ENCODE measurements at places on chromosomes 6 and 20.

- DNase-seq = no peak
Measured at GRCh38 chr6:13914351-13914750, 10.4 kb upstream of the RNF182 start.

GRCh38 chr6:138454981-138455706 is 44.1 kb downstream of the NHSL1 start:
- DNase-seq = no peak

DNA sequence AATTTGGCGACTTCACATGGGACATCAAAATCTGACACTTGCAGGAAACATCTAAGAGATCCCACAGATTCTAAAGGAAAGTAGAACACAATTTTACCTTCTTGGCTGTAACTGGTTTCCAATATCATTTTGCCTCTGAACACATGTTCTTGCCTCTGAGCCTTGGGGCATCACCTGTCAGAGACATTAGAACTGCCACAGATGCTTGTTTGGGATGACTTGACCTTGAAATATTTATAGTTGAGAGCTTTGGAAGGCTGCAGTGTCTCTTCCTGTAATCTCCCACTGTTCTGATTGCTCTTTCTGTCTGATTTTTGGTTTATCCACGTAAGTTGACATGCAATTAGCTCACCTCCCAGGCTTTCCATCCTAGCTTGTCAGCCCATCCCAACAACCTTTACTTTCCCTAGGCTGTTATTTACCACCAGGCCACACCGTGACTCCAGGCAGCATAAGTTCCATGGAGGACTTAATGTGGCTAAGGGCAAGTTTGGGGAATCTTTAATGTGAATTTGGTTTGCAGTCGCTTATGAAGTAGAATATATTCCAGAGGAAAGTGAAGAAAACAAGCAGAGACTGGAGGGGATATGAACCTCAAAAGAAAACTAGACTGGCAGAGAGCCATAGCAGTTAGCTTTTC is 256.5 kb upstream of the RIN2 start:
- no peak for DNase-seq

DNA sequence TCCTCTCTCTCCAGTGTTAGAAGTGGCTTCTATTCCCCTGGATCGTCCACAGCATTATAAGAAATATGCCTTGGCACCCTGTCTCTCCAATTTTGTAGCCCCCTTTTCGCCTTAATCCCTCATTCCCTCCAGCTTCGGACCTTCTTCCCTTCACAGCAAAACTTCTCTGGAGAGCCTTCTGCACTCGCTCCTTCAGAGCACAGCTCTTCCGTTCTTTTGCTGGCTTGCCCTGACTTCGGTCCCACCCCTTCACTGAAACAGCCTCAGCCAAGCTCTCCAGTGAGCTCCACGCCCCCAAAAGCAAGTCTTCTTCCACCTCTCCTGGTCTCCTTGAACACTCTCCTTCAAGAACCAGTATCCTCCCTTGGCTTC is 134.7 kb upstream of the RNF24 start:
- DNase-seq = no peak

- DNase-seq = no peak
Measured at GRCh38 chr20:38094373-38094891, 60.9 kb downstream of the RPRD1B start.

DNA sequence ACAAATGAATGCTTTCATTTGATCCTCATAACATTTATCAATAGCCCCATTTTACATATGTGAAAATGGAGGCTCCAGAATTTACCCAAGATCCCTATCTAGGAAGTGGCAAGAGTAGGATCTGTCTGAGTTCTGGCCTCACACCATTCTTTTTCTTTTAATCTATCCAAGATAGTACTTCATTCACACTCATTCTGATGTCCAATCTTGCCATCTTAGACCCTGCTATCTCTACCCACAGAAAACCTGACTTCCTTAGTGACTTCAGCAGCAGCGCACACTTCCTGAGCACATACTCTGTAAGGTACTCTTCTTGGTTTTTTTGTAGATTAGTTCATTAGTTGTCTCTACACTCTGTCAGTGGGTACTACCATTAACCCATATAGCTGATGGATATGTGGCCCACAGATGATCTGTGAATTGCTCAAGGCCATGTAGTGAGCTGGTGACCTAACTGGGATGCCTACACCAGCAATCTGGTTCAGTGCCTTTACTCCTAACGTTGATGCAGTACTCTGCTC is 36.3 kb downstream of the COX4I2 start:
- DNase-seq = no peak

GRCh38 chr6:150315626-150316025 is 53.2 kb upstream of the IYD start:
- no peak for DNase-seq

DNA sequence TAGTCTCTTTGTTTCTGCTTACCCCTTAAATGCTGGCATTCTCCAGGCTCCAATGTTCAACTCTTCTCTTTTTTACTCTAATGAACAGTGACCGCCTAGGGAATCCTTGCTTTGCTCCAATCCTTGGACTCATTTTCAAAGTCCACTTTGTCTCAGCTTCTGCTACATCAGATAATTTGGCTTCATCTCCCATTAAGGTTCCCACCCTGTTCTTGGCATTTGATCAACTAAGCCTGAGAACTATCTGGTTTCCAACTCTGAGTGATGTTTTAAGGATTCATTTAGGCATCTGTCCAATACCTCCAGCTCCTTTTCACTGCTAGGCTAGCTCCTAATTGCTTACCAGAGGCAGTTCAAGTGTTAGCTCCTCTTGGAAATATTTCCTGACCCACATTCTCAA is 64.9 kb downstream of the ME1 start:
- peak; percentile 11 for DNase-seq

DNA sequence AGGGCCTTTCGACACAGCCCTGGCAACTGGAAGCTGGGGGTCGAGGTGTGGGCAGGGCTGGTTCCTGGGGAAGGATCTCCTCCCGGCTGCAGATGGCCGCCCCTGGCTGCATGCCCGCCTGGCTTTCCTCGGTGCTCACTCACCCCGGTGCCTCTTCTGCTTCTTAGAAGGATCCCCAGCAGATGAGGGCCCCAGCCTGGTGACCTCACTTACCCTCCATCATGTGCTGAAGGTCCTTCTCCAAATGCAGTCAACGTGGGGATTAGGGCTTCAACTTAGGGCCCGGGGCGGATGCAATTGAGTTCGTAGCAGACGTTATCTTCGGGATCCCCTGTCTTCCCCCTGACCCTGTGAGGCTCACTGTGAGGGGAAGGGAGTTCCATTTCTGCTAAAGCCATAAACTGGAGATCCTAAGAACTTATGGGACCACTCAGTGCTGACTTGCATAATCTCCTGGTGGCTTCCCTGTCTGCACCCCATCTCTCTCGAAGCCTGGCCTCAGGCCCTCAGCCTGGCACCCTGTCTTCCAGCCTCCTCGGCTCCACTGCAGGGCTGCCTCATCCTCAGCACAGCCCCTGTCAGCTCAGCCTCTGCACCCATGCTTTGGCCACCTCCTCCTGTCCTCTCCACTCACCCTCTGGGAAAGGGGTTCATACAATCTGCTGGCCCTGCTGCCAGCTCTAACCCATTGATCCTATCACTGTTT is 92.6 kb downstream of the THBS2 start:
- no peak for DNase-seq

DNA sequence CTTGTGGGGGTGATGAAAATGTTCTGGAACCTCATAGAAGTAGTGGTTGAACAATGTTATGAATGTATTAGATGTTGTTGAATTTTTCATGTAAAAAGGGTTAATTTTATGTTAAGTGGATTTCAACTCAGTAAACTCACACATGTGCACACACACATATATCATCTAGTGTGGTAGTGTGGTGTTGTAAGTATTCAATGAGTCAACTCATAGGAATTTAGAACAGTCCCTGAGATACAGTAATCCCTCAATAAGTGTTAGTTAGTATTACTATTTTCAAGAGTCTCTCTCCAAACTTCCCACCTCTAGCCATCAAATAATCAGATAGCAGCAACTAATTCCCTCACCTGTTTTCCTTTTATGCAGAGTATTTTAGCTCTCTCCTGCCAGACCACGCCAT is 563.1 kb upstream of the JARID2 start:
- no peak for DNase-seq

GRCh38 chr20:50731930-50732690 is 730 bp downstream of the PARD6B start:
- DNase-seq = no peak

GRCh38 chr6:146357578-146358430 is 185.8 kb upstream of the RAB32 start:
- DNase-seq = peak; percentile 78

GRCh38 chr6:143598466-143599080 is 79.2 kb upstream of the PHACTR2 start:
- no peak for DNase-seq

DNA sequence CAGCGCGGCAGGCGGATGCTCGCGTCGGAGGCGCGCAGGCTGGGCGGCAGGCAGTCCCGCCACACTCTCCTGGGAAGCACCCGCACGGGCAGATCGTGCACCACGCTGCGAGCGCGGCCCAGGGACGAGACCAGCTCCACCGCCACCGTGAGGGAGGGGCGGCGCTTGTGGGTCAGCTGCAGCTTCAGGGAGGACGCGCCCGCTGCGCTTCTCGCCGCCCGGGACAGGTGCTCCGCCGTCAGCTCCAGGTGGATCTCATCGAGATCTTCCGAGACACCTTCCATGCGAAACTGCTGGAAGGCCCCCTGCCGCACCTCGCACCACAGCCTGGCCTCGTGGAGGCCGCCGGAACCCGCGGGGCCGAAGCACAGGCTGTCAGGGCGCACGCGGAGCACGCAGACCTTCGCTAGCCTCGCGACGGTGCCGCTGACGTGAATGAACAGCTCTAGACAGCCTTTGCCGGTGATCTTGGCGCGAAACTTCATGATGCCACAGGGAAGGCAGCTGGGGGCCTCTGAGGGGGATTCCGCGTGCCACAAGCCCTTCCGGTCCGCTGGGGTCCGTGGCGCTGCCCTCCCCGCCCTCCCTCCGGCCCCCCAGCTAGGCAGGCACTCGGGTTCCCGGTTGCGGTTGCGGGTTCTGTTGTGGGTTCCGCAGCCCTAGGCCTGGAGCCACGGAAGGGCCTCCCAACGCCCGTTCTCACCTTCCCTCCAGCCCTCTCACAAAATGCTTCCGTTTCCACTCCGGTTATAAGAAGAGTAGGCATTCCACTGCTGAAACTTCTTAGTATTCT is at the start of gene HUS1B:
HUS1B (minus strand) TSS at position 641 of the 793 bp plus-strand sequence; CDS start at position 485, 156 bp downstream.
- DNase-seq = no peak

DNA sequence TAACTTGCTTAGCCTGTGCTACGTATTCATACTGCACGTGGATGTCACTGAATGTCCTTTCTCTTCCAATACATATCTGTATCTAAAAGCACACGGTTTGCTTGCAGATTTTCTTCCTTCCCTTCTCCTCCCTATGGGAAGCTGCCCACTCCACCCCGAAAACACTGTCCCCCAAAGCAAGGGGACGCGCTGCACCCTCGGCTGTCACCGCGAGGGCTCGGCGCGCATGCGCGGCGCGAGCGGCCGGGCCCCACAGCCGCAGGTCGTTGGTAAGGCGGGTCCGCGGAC is 659 bp downstream of the TMX4 start:
- no peak for DNase-seq

Measured in BJ (cell line).